ENCODE measurements at places on chromosomes 2 and 18.

- DNase-seq, result no peak
These were observed 14.9 kb downstream of the ATOH8 start for GRCh38 chr2:85768713-85769112.

- DNase-seq, result no peak
These were observed 679 bp downstream of the PTMA start for GRCh38 chr2:231708773-231709635.

GRCh38 chr18:79323471-79323870, 72.3 kb upstream of the NFATC1 start:
- DNase-seq, result no peak

GRCh38 chr2:44826601-44827000, 114.9 kb upstream of the SIX3 start:
- no peak for DNase-seq
